Endothelial cell (in vitro differentiated cells): ENCODE measurements at places on chromosomes 6 and 20.
A peak's percentile ranks its signal among the peaks of the same experiment; 100 is the strongest.

- H3K27me3 ChIP-seq = peaks cover 8% of the 10 kb centered on the region
- H3K36me3 ChIP-seq = no peaks in the 10 kb centered on the region
- DNase-seq = no peak
- H3K4me1 ChIP-seq = peaks cover 4% of the 10 kb centered on the region
- H3K4me3 ChIP-seq = peak overlapping the region; percentile 60
Observed at GRCh38 chr6:83854001-83854501, 891 bp downstream of the RIPPLY2 start.

DNA sequence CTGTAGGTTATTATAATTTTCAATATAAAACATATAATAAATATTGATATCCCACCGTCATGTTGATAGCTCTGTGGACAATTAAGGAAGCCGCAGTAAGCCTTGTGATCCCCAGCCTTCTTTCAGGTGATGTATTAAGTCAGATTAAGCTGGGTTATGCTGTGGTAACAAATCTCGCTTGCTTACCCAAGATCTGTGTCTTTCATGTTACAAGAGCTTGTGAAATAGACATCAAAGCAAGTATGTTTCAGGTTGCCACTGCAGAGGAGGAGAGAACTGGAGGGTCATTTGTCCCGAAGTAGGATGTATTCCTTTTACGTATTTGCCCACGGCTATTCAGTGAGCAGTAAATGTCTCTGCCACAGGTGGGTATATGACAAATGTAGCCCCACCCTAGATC is 17.8 kb upstream of the BCKDHB start:
- H3K4me1 ChIP-seq = no peaks in the 10 kb centered on the region
- no peak overlapping the region for H3K27ac ChIP-seq
- H3K4me3 ChIP-seq = no peak overlapping the region

DNA sequence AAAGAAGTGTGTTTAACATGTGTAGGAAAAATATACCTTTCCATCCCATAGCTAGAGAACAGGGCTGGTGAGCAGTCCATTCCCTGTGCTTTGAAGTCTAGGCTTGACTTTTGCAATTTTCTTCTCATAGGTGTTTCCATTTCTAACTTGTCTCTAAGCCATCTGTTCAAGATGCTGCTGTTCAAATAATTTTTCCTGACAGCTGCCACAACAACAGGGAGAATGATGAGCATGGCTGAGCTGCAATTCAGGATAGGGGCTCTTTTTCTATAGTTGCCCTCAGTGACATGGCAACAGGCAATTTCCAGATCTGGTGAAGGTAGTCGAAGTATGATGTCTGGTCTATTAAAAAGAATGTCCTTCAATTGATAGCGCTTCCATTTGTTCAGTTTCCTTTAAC is 103.0 kb upstream of the HS3ST5 start:
- peaks cover 3% of the 10 kb centered on the region for H3K4me1 ChIP-seq

DNA sequence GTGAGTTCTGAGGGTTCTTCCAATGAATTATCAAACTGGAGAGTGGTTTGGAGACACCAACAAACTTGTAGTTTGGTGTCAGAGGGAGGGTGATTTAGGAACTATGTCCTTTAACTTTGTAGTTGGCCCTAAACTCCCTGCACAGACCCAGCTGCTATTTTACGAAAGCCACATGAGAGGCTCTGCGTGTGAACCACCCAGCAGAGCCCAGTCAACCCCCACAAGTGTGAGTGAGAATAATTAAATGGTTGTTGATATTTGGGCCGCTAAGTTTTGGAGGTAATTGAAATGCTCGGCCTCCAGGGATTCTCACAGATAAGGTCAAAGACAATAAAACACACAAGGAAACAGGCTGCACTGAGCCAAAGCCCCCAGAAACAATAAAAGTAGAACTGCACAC is 6.9 kb upstream of the VAPB start:
- H3K36me3 ChIP-seq = peaks cover 9% of the 10 kb centered on the region
- H3K4me3 ChIP-seq = peak overlapping the region; percentile 27
- DNase-seq = no peak
- H3K27ac ChIP-seq = no peak overlapping the region

DNA sequence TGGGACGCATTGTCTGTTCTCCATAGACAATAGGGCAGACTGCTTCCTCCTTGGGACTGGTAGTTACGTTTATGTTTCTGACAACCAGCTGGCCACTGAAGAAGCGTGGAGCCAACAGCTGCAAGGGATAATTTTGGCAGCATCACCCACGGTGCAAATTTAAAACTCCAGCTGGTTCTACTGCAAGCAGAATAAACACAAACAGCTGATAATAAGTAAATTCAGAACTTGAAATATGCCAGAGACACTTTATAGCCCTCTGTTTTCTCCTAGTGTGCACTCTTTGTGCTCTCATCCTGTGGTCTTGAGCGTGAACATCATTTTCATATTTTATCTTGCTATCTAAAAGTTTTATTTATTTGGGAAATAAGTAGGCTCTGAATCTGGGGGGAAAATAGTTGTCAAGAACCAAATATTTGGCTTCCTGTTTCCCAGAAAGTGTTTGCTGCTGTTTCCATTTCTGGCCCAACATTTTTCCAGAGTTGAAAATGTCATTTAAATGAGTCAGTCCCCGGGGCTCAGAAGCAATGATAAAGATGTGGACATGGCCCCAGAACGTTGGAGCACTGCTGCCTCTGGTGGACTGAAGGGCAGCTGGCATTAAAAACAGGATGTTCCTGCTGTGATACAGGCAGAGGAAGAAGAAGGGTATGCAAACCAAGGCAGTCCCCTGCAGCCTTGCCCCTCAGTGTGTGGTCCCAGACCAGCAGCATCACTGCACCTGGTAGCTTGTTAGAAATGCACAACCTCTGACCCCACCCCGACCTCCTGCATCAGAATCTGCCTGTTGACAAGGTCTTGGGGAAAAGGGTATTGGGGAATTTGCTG is 12.5 kb upstream of the THBD start:
- no peaks in the 10 kb centered on the region for H3K36me3 ChIP-seq
- peaks cover 41% of the 10 kb centered on the region for H3K4me1 ChIP-seq
- peak overlapping the region; percentile 76 for H3K27ac ChIP-seq
- no peak for DNase-seq
- no peak overlapping the region for H3K4me3 ChIP-seq

GRCh38 chr6:17276766-17277165 is 4.4 kb upstream of the RBM24 start:
- peaks cover 3% of the 10 kb centered on the region for H3K27me3 ChIP-seq
- no peak for DNase-seq
- H3K4me1 ChIP-seq = no peaks in the 10 kb centered on the region

DNA sequence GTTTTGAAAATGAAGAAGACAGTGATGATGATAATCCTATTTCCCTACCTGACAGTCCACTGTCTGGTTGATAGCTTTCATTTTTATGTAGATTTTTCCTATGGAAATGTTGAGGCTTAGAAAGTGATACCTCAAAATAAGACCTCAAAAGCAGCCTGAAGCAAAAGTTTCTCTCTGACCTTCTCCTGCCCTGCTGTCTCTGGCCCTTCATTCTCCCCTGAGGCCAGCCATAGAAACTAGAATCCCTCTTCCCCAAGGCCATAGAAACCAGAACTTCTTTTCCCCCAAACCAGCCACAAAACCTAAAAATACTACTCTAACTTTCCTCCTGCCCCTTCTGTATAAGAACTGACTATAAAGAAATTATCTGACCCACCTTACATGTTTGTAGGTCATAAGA is 52.6 kb upstream of the GCM1 start:
- H3K36me3 ChIP-seq = no peaks in the 10 kb centered on the region
- peaks cover 2% of the 10 kb centered on the region for H3K27me3 ChIP-seq
- no peak overlapping the region for H3K4me3 ChIP-seq
- no peaks in the 10 kb centered on the region for H3K4me1 ChIP-seq

- peaks cover 51% of the 10 kb centered on the region for H3K4me1 ChIP-seq
- peaks cover 17% of the 10 kb centered on the region for H3K27me3 ChIP-seq
- H3K36me3 ChIP-seq = no peaks in the 10 kb centered on the region
- no peak overlapping the region for H3K4me3 ChIP-seq
- peak overlapping the region; percentile 39 for H3K27ac ChIP-seq
- no peak for DNase-seq
Observed at GRCh38 chr20:53876470-53876869, 193.9 kb downstream of the BCAS1 start.

DNA sequence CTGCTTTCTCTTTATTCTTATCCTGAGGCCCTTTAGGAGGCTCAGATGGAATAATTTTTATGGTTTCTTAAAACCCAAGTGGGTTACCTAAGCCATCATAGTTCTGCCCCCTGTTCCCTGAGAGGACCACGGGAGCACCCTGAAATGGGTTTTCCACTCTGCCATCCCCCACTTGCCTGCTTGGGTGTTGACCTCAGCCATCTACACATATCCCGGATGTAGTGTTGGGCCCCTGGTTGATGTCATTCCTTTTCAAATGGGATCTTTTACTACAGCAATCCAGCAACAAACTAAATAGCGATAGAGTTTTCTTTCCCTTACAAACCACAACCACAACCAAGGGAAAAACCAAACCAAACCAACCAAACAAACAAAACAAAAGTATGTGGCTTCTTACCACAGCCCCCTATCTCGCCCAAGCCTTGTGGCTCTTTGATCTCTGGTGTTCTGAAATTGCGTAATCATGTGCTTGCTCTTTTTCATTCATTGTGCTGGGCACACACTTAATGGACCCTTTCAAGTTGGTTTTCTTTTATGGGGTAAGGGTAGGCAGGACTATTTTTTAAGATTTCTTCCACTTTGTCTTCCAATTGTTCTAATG is 154.9 kb downstream of the ESR1 start:
- no peak for DNase-seq
- no peaks in the 10 kb centered on the region for H3K36me3 ChIP-seq

- no peak overlapping the region for H3K4me3 ChIP-seq
- H3K27me3 ChIP-seq = peaks cover 3% of the 10 kb centered on the region
- H3K4me1 ChIP-seq = peaks cover 14% of the 10 kb centered on the region
Observed at GRCh38 chr6:54014440-54014839, 96.8 kb upstream of the MLIP start.

- no peak overlapping the region for H3K4me3 ChIP-seq
- H3K36me3 ChIP-seq = no peaks in the 10 kb centered on the region
- DNase-seq = no peak
- peaks cover 12% of the 10 kb centered on the region for H3K4me1 ChIP-seq
- no peak overlapping the region for H3K27ac ChIP-seq
- peaks cover 5% of the 10 kb centered on the region for H3K27me3 ChIP-seq
Observed at GRCh38 chr20:50678169-50678898, 13.0 kb downstream of the RIPOR3 start.

GRCh38 chr20:13278812-13279570 is 57.9 kb downstream of the ISM1 start:
- H3K27ac ChIP-seq = no peak overlapping the region
- no peak for DNase-seq
- H3K36me3 ChIP-seq = peaks cover 34% of the 10 kb centered on the region

DNA sequence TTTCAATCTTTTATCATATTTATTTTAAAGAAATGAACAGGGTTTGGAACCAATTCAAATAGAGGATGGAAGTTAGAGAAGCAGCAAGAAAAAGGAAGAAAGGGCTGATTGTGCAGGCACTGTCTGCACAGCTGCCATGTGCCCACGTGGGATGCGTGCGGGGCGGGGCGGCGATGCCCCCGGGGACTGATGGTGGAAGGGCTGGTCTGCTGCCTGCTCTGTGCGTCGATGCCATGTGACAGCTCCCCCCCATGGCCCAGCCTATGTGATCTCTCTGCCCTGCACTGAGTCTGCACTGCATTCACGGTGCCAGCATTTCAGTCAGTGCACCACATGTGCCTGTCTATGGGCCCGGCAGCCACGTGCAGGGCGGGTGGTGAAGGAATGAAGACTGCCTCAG is 96.4 kb downstream of the IRF4 start:
- H3K27me3 ChIP-seq = no peaks in the 10 kb centered on the region
- no peaks in the 10 kb centered on the region for H3K4me1 ChIP-seq
- DNase-seq = no peak
- H3K36me3 ChIP-seq = peaks cover 35% of the 10 kb centered on the region
- H3K27ac ChIP-seq = no peak overlapping the region

GRCh38 chr6:83908813-83909212 is 49.3 kb downstream of the CYB5R4 start:
- no peak overlapping the region for H3K27ac ChIP-seq
- H3K27me3 ChIP-seq = no peaks in the 10 kb centered on the region
- H3K4me1 ChIP-seq = peaks cover 14% of the 10 kb centered on the region
- H3K4me3 ChIP-seq = no peak overlapping the region

DNA sequence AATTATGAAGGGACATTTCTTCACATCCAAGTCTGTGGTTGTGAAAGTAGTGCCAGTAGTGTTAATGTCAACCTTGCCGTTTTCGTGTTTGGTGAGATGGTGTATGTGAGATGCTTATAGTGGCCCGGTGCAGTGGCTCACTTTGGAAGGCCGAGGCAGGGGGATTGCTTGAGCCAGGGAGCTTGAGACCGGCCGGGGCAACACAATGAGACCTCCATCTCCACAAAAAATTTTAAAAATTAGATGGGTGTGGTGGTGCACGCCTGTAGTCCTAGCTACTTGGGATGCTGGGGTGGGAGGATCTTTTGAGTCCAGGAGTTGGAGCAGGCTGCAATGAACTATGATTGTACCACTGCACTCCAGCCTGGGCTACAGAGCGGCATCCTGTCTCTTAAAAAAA is 37.4 kb downstream of the PNLDC1 start:
- H3K27ac ChIP-seq = no peak overlapping the region
- peaks cover 2% of the 10 kb centered on the region for H3K27me3 ChIP-seq
- H3K4me1 ChIP-seq = no peaks in the 10 kb centered on the region
- no peak for DNase-seq
- H3K36me3 ChIP-seq = no peaks in the 10 kb centered on the region
- no peak overlapping the region for H3K4me3 ChIP-seq

DNA sequence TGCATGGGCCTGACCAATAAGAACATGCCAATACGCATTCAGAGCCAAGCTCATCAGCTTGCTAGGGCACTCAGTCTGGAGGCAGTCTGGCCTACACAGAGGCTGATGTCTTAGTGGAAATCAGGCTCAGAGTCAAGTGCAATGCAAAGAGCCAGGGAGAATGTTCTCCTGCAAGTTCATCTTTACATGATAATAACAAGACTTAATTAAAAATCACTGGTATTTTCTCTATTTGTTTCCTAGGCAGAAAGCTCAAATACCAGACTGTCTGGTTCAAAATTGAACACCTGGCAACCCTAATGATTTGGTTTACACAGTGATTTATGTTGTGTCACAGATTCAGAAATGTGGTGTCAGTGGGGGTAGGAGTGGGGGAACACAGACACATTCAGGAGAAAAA is 689.3 kb upstream of the FLRT3 start:
- no peaks in the 10 kb centered on the region for H3K36me3 ChIP-seq
- H3K4me1 ChIP-seq = no peaks in the 10 kb centered on the region
- DNase-seq = no peak
- H3K4me3 ChIP-seq = no peak overlapping the region
- peaks cover 3% of the 10 kb centered on the region for H3K27me3 ChIP-seq
- no peak overlapping the region for H3K27ac ChIP-seq

DNA sequence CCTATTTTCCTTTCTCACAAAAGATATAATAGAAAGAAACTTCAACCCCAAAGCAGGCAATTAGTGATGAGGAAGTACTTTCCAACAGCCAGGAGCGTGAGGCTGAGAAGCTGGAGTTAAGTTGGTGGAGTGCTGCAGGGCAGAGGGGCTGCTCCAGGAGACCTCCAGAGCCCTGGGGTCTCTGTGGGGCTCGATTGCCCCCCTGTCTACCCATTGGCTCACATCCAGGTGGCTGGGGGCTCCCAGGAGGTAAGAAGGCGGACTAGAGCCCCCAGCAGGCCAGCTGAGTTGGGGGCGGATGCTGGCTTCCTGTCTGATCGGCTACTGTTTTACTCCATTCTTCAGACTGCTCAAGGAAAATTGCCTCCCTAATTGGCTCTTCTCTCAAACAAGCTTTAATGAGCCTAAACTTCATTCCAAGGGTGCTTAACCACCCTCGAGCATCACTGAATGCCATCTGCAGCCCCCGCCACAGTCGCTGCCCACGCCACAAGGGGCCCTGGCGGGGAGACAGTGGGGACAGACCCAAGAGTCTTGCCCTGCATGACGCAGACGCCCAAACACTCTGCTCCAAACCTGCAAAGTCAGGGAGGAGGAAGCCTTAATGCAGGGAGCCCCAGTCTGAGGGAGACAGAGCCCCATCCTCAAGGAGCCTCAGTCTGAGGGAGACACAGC is 78.6 kb downstream of the MDGA1 start:
- H3K27ac ChIP-seq = no peak overlapping the region
- DNase-seq = no peak
- no peak overlapping the region for H3K4me3 ChIP-seq
- H3K4me1 ChIP-seq = peaks cover 5% of the 10 kb centered on the region
- no peaks in the 10 kb centered on the region for H3K36me3 ChIP-seq
